ENCODE measurements at places on chromosomes 12 and 14.

DNA sequence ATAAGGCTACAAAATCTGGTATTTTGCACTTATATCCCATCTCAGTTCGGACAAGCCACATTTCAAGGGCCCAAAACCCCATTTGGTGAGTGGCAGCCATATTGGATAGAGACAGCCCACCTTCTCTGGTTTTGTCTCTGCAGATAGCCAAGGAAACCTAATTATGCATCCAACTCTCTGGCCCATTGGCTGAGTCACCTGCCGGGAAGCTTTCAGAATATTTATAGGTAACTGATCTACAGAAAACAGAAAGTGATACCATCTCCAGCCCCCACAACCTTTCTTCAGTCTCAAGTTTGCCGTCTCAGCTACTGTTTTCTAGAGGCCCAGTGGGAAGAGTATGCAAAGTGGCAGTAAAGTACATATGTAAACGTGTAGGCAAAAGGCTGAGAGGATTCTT, 33.7 kb upstream of the PPP1CC start:
- no peak for DNase-seq

GRCh38 chr14:65810322-65810721, 397.8 kb downstream of the FUT8 start:
- no peak for DNase-seq

- no peak for DNase-seq
Measured at GRCh38 chr14:102236026-102236425, 68.9 kb downstream of the MOK start.

- no peak for DNase-seq
Measured at GRCh38 chr14:93186956-93187355, 1.8 kb downstream of the LYSET start.

DNA sequence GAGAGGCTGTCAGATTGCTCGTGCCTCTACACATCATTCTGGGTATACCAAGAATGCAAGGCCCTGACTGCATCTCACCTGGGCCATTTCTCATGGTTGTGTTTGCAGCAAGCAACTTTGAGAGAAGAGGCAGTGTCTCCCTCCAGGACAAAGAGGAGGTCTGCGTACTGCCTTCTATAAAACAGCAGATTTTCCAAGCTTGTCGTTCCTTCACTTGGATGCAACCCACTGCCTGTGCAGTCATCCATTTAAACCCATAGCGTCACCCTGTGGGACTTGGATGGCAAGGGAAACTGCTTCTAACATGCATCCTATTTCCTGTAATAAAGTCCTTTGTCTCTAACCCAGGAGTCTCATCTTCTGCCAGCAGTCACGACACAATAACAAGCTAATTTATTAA, 1.3 kb downstream of the POMT2 start:
- no peak for DNase-seq

Measured in effector CD4-positive, alpha-beta T cell (primary cell).